ENCODE measurements at places on chromosomes 7 and 10. TPM values are rescaled to one million over a fixed set of nuclear protein-coding genes. Genes with fewer than 3 reads are reported as not detected.

DNA sequence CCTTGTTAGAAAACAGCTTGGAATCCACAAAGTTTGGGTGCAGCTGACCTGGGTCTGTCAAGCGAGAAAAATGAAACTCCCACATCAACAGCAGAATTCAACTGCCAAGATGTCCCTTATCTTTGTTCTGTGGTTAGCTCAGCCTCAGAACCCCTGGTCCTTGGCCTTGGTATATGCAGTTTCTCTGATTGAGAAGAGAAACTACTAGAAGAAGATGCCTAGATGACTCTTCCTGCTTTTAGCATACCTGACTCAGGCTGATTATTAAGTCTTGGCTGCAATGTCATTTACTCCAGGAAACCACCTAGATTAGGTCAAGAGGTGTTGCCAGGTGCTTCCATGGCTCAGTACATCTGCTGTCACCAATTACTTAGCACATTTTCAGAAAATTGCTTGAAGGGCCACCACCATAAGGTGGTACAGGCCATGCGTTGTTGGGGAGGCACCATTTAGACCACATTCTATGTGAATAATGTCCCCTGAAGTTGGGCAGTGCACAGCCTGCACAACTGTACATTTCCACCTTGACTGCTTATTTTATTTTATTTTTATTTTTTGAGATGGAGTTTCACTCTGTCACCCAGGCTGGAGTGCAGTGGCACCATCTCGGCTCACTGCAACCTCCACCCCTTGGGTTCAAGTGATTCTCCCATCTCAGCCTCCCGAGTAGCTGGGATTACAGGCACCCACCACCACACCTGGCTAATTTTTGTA, 59.4 kb upstream of the ZNF438 start:
- no peak for DNase-seq

- DNase-seq: no peak
These were observed 108.2 kb downstream of the PIP4K2A start for GRCh38 chr10:22606164-22606614.

DNA sequence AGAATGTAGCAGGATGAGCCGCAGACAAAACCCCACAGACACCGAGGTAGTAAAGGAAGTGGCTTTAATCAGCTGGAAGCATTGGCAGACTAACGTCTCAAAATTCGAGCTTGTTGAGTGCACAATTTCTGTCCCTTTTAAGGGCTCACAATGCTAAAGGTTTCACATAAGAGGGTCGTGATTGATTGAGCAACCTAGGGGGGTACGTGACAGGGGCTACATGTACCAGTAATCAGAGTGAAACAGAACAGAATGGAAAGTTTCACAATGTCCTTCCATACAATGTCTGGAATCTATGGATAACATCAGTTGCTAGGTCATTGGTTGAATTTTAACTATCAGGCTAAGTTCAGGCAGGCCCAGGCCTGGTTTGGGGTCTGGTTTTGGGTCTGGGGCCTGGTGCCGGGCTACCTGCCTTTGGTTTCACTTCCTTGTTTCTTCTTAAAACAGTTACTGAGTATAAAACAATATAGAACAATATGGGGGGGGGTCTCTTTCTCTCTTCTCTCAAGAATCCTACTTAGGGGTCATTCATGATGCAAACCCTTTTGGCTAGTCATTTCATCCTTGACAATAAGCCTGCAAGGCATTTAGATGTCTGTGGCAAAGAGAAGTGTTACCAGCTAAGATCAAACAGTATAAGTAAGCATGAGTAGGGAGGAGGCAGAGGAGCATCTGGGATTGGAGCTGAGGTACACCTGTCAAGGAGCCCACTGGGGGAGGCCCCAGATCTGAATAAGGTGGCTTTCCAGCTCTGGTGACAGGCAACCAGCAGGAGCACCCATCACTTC, 364.1 kb downstream of the TNS3 start:
- no peak for DNase-seq

DNA sequence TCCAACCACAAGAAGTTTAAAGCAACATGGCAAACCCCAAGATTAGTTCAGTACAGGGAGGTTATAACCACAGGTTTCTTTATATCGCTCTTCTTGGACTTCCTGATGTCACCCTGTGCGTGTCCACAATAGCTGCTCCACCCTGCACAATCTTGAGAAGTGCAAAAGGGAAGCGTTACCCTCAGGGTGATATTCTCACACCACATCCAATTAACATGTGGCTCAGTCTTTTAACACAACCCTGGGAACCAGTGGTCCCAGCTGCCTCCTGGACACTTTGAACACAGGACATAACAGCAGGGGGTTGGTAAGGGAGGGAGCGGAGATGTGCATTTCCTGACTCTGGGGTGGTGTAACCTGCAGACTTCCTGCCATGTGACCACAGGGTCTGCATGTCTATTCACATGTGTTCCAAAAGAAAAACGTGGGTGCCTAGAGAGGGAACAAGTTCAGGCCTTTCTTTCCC, 64.6 kb downstream of the GSAP start:
- DNase-seq: no peak

GRCh38 chr7:154475864-154476263, 423.7 kb downstream of the DPP6 start:
- DNase-seq: no peak

- no peak for DNase-seq
These were observed 212.8 kb downstream of the GRID1 start for GRCh38 chr10:86153751-86154150.

GRCh38 chr7:77184990-77185389, 14.6 kb downstream of the FGL2 start:
- DNase-seq: no peak

- DNase-seq: no peak
These were observed 401.2 kb downstream of the THSD7A start for GRCh38 chr7:11430841-11431240.

DNA sequence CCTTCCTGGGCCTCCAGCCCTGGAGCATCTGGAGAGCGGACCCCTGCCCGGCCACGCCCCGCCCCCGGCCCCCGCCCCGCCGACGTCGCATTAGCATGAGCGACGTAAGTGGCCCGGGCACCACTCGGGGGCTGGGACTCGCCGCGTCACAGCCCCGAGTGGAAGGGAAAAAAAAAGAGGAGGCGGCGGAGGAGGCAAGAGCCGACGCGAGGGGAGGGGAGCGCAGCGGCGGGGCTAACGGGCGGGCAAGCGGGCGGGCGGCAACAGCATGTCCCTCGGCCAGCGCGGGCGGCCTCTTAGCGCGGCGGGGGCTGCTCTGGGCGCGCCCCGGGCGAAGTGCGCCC, at the start of gene SLC18A3:
TSS of gene SLC18A3 (plus strand) at position 197 of the 344 bp plus-strand sequence. CDS start 431 bp downstream, outside the sequence.
- no peak for DNase-seq

GRCh38 chr7:130476297-130477150, 15.4 kb upstream of the MEST start:
- no peak for DNase-seq

- DNase-seq: peak; percentile 66
These were observed 24.9 kb upstream of the SLC29A3 start for GRCh38 chr10:71294091-71294561.

DNA sequence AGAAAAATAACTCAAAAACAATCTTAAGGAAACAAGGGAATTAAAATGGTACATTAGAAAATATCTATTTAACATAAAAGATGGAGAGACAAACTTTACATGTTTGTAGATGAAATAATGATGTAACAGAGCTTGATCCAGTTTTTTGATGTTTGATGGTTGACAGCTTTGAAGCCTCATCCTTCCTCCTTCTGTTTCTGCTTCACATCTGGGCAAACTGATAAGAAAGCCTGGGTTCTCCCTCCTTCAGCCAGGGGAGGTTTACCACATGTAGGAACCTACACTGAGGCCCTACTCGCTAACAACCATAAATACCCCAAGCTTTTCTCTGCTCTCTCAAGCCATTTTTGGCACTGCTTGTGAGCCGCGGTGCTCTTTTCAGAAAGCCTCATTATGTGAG, 82.8 kb upstream of the ZNF32 start:
- no peak for DNase-seq

- no peak for DNase-seq
These were observed 33.9 kb upstream of the CYCS start for GRCh38 chr7:25158966-25159365.

DNA sequence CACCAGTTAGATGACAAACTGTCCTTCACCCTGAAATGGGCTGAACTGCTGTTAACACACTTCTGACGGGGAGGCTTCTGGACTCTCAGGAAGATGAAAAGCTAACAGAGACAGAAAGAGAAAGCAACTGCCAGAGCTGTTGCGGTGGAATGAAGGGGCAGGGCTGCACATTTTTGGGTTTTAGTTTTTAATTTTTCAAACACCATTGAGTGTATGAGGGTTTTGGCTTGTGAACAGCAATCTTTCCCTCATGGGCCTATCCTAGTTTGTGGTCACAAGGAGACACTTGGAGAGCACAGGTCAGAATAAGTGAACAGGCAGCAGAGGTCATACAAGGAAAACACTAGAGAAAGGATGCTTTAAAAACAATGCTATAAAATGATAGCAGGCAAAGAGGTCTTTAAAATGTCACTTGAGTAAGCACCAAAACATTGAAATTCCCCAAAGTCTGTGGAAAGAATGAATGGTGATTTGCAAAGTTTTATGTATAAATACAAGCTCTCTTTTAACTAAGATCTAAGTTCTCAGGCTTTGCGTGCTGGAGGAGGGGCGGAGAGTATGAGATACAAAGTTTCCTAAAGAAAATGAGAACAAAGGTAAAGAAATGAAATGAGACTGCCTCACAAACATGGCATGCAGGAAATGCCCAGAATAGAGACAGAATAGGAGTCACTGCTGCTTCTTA, 101.4 kb upstream of the GLI3 start:
- no peak for DNase-seq

- DNase-seq: no peak
These were observed 33.4 kb downstream of the PARD3 start for GRCh38 chr10:34781711-34782110.

DNA sequence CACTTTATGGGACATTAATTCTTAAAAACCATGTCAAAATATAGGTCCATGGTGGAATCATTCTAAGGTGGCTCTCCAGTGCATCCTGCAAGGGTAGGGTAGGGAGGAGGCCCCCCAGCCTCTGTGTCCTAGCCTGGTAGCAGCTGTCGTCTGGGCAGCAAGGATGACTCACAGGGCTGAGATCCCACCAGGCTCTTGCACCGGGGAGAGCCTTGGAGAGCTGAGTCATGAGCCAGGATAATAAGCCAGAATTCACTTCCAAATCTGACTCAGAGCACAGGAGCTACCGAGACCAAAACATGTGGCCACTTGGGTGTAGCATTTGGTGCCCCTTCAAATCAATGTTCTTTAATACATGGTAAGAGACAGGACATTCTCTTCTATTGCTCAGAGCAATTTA, 298.5 kb downstream of the NEBL start:
- DNase-seq: no peak

GRCh38 chr10:84360637-84361365, 32.4 kb downstream of the CCSER2 start:
- no peak for DNase-seq

Gene CASTOR2
- total RNA-seq: 48.7 TPM

Gene VGF
- total RNA-seq: 21.2 TPM

Gene PRSS37
- not detected for total RNA-seq

Gene CFAP43
- 9.1 TPM for total RNA-seq

Gene NKX6-2
- not detected for total RNA-seq

Gene ASB15
- 0.64 TPM for total RNA-seq

Gene HGF
- total RNA-seq: 1.7 TPM

Data from cerebellum (tissue), 4 donors.